ENCODE measurements at places on chromosomes 2 and 18.

DNA sequence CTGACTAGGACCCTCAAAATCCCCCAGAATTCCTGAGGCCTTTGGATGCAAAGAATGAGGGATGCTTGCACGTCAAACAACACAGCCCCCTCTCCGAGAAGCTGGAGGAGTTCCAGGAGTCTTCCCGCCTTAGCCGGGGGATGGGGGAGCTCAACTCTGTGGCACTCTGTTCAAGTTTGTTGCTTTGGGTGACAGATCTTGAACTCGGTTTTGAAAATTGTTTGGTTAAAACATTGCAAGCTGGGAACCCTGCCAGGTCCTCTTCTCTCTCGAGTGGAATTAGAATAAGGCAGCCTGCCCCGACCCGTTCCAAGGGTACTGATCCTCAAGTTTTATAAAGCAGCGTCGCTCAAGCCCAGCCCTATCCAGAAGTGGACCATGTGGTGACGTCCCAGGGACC is 244.1 kb downstream of the LOXHD1 start:
- no peak for DNase-seq

- no peak for DNase-seq
Observed at GRCh38 chr2:219769090-219769910, 141.9 kb downstream of the SLC4A3 start.

DNA sequence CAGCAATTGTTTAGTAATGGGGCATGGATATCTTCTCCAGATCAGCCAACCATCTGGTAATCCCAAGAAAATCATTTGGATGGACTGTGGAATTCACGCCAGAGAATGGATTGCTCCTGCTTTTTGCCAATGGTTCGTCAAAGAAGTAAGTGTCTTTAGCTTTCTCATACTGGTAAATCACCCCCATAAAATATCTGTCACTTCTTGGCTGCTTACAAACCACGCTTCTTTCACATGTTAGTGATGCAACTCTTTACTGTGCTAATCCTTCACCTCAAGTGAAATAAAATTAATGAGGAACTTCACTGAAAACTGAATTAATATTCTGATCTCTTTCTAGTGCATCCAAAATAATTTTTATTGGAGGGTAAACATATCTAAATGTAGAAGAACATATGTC is 18.9 kb downstream of the CPO start:
- no peak for DNase-seq

DNA sequence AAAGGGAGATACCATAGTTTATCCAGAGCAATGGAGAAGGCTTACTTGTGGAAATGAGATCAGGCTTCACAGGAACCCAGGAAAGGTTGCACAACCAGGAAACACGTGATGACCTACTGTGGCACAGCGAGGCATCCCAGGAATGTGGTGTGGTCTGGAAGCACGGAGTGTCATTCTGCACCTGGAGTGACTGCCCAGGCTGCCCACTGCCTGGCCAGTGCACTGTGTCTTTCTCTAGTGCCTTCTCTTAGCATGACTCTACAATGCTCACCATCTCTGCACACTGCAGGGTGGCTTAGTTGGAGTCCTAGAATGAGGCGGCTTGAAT is 48.9 kb downstream of the CHST9 start:
- no peak for DNase-seq

DNA sequence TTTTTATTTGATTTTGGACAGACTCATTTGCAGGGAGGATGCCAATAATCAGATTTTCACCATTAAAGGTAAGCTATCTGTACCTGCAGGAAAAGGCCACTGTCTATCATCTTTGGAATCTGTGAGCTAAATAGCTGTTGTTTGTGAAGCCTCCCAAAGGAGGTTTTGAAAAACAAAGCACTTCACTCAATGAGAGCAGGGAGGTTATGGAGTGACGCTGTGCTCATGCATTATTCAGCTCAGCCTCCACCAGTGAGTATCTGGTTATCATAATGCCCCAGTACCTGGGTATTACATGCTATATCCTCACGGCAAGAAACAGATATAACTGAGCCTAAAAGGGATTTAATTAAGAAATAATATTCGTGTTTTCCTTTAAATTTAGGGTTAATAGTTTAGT is 189.6 kb upstream of the PIK3C3 start:
- DNase-seq, result no peak

DNA sequence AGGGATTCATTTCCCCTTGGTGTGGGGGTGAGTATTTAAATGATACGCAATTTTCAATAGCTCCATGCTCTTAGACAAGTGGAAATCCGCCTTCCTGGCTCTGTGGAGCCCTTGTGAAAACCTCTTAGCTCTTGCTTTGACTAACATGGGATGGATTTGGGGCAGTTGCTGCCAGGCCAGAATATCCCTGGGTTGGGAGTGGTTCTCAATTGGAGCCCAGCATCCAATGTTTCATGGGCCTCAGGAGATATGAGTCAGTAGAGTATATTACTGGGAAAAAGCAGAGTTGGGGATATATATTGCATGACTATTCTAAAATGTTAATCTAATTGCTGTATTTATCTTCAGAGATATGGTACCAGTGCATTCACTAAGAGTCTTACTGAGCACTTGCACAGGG is 104.4 kb upstream of the IL1R2 start:
- DNase-seq, result no peak

All from activated CD8-positive, alpha-beta memory T cell treated with anti-CD3 and anti-CD28 coated beads for 1 hour (primary cell).